ENCODE measurements at places on chromosomes 6 and 20. TPM values are rescaled to one million over a fixed set of nuclear protein-coding genes. Genes with fewer than 3 reads are reported as not detected.

CYP39A1 gene
- total RNA-seq, result 0.22 TPM

TRIM10 gene
- total RNA-seq, result not detected

FAXC gene
- 3.6 TPM for total RNA-seq

HLA-DMA gene
- 3.1 TPM for total RNA-seq

SYCP2L gene
- 0.11 TPM for total RNA-seq

OR2H2 gene
- total RNA-seq, result not detected

MAN1A1 gene
- total RNA-seq, result 8.2 TPM

RAE1 gene
- 25.1 TPM for total RNA-seq
